ENCODE measurements at places on chromosomes 1 and 21.

GRCh38 chr1:154445040-154445472 is 39.9 kb downstream of the IL6R start:
- peak; percentile 22 for DNase-seq

GRCh38 chr1:235525314-235525713 is 21.1 kb upstream of the B3GALNT2 start:
- DNase-seq: no peak

DNA sequence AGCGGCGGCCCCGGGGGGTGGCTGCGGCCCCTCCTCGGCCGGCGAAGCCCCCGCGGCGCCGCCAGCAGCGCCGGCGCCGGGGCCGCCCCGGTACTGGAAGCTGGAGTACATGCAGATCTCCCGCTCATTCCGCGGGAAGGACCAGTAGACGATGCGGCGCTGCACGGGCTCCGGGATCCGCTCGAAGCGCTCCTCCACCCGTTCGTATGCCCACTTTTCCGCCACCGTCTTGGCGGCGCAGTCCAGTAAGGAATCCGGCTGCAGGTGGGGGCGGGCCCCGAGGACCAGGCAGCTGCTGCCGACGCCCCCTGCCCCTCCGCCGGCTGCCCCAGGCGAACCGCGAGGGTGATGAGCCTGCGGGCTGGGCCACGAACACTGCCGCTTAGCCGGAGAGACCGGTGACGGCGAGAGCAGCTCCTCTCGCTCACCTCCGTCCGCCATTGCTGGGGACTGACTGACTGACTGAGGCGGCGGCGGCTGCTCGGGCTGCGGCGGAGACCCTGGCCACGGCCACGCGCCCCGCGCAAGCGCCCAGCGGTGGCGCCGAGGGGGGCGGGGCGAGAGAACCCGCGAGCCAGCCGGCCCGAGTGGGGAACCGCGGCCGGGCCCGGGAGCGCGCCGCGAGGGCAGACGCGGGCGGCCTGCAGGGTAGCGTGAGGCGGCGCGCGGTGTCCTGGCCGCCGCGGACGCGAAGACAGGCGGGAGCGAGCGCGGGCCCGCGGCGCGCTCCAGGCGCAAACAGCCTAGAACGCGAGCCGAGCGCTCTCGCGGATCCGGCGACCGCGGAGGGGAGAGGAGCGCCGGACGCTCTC is at the start of gene ZSWIM5:
Gene ZSWIM5, minus strand, starts transcription at position 696 of the 812 bp plus-strand sequence. Its CDS starts 255 bp downstream, at position 441.
- DNase-seq: peak; percentile 68

- no peak for DNase-seq
Observed at GRCh38 chr1:228151180-228151925, 1.6 kb downstream of the GJC2 start.

DNA sequence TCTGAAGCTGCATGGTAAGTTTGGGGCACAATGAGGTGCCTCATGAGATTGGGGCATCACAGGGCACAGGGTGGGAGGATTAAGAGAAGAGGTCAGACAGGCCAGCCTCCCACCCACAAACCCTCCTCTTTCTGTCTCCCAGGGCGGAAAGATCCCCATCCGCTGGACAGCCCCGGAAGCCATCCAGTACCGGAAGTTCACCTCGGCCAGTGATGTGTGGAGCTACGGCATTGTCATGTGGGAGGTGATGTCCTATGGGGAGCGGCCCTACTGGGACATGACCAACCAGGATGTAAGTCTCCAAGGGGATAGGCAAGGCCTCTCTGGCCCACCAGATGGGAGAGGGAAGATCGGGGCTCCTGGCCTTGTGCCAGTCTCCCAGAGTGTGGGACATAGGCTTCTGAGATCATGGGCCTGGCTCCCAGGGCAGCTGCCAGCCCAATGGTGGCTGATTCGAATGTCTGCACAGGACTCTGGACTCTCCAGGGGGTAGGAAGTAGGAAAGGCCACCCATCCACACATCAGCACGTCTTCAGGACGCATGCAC is 63.7 kb downstream of the LACTBL1 start:
- no peak for DNase-seq

DNA sequence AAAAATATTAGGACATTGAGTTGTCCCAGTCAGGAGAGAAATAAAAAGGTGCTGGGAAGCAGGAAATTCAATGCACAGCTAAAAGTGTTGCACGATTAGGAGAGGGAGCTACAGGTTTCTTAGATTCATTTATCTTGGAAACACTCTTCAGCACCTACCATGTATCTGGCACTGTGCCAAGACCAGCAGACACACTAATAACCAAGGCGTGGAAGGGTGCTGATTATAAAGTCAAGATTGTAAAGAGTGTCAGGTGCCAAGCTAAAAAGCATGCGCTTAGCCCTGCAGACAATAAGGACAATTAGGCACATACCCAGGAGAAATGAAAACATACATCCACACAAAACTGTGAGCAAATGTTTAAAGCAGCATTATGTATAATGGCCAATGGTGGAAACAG is 129.9 kb downstream of the DSCAM start:
- DNase-seq: no peak

Measured in CD4-positive, alpha-beta T cell treated with Interleukin-15 for 1 hour (primary cell).